ENCODE measurements at places on chromosomes 2 and 18.

- no peak for DNase-seq
These were observed 20.5 kb downstream of the PCARE start for GRCh38 chr2:29053670-29054400.

DNA sequence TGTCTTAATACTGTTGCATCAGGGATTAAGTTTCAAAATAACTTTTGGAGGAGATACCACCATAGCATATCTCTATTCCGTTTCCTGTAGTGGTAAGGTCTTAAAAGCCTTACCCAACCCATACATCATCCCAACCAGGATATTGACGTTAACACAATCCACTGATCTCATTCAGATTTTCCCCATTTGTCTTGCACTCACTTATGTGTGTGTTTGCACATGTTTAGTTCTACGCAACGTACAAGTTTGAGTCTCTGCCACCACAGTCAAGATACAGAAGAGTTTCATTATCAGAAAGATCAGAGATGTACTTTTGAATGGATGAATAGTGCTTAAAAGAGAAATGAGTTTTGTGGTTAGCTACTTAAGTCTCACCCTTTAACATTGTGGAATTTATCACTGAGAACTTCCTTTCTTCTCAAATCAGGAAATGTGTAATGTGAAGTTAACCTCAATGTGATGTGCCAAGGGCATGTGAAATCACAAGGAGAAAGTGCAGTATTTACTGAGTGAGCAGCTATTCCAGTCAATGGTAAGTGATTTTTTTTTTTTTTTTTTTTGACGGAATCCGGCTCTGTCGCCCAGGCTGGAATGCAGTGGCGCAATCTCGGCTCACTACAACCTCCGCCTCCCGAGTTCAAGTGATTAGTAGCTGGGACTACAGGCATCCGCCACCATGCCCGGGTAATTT, 69.2 kb upstream of the EPHA4 start:
- DNase-seq: peak; percentile 62

GRCh38 chr2:15116830-15117229, 444.3 kb downstream of the NBAS start:
- no peak for DNase-seq

GRCh38 chr2:44805401-44806235, 135.9 kb upstream of the SIX3 start:
- no peak for DNase-seq

GRCh38 chr2:181552808-181553207, 95.6 kb downstream of the ITGA4 start:
- DNase-seq: no peak

GRCh38 chr18:74271635-74272034, 20.1 kb downstream of the CYB5A start:
- DNase-seq: no peak

DNA sequence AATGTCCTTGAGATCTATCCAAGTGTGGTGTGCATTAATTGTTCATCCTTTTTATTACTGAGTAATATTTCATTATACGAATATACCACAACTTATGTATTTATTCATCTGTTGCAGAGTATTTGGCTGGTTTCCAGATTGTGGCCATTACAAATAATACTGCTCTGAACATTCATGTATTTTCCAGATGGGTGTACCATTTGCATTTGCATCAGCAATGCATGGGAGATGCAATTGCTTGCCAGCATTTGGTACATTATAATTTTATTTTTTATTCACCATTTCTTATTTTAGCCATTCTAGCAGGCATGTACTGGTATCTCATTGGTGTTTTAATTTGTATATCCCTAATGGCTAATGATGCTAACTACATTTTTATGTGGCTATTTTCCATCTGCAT, 162.4 kb downstream of the SCG2 start:
- no peak for DNase-seq

DNA sequence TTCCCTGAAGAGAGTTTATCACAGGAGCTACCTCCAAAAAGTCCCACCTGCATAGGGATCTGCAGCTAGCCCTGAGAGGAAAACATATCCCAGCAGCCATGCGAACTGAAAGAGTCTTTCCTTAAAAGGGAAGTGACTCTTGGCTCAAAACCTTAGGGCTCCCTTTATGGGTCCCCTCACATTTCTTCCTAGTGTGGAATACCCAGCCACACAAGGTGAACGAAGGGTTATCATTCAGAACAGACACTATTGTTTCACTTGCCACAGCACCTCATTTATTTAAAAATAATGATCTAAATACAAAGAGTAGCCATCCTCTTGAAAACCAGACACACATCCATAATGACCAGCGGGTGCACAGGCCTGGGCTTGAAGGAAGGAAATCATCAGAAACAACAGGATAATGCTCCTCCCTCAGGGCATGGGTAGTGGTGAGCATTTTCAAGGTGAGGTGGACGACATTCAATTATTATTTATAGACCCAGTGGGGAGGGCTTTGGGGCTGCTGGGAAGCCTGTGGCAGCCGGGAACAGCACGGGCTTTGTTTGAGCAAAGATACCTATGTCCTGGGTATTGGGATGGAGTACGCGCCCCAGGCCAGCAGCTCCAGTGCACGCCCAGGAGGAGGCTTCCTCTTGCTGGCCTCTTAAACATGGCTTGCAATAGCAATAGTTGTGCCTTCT, 119.0 kb upstream of the ITGA6 start:
- no peak for DNase-seq

GRCh38 chr2:144083211-144083610, 436.7 kb downstream of the ZEB2 start:
- DNase-seq: no peak

DNA sequence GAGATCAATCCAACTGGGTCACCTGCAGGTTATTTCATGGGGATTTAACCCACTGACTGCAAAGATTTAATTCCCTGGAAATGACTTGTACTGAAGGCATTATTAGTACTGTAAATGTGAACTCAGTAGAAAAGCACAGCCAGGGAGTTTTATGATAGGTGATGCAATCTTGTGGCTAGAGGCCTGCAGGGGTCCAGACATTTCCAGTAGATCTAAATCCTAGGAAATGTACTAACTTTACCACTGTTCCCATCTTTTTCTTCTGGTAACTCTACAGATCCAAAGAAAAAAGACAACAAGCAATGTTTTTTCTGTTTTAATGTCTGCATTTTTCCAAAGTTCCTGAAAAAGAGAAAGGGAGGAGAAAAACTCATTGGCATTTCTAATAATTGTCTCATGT, 500.1 kb downstream of the ARHGAP15 start:
- no peak for DNase-seq

GRCh38 chr2:95305380-95306061, 8.4 kb downstream of the KCNIP3 start:
- DNase-seq: no peak

DNA sequence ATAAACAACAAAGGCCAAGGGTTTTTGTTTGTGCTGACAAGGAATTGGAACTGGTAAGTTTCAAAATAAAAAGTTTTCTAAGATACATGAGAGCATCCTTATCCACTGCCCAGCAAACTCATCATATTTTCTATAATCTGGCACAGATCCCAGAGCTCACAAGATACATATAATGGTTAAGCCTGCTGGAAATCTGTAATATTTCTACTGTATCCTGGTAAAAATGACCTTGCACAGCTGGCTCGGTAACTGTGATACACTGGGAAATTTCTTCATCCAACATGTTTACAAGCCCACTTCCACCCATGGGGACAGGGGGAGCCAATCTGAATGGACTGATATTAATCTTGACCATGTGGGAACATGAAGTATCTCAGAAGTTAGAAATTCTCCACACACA, 425.4 kb upstream of the MMADHC start:
- DNase-seq: no peak

DNA sequence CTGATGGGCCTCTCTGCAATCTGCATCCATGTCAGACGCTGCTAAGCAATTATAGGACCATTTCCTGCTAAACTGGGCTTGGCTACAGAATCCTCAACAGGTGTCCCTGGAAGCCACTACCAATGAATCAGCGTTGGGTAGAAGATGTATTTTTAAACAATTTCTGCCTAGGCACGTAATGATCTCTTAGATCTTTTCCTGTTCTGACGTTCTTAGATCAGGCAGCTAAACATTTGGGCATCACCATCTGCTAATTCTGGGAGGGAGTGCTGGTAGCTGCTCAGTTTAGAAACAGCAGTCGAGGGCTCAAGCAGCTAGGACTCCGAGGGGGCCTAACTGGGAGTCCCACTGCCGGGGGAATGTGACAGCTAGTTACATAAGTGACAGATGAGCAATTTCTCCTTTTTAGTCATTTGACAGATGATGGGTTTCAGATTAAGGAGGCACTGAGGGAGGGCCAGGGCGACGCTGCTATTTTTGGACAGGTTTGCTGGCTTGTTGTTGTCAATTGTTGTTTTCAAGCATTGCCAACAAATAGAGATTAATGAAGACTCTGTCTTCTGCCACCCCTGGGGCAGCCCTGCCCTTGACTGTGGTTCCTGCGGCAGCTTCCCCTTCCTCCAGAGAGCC, 92.7 kb downstream of the MRO start:
- peak; percentile 45 for DNase-seq

GRCh38 chr2:155442755-155443372, 744.4 kb downstream of the KCNJ3 start:
- no peak for DNase-seq

- no peak for DNase-seq
These were observed 674 bp downstream of the NCAPH start for GRCh38 chr2:96336104-96336775.

- DNase-seq: no peak
These were observed 36.2 kb downstream of the PTPN18 start for GRCh38 chr2:130391872-130392670.

GRCh38 chr2:158381205-158381604, 75.3 kb downstream of the CCDC148 start:
- no peak for DNase-seq

GRCh38 chr2:219624565-219624964, 2.9 kb upstream of the SLC4A3 start:
- no peak for DNase-seq

DNA sequence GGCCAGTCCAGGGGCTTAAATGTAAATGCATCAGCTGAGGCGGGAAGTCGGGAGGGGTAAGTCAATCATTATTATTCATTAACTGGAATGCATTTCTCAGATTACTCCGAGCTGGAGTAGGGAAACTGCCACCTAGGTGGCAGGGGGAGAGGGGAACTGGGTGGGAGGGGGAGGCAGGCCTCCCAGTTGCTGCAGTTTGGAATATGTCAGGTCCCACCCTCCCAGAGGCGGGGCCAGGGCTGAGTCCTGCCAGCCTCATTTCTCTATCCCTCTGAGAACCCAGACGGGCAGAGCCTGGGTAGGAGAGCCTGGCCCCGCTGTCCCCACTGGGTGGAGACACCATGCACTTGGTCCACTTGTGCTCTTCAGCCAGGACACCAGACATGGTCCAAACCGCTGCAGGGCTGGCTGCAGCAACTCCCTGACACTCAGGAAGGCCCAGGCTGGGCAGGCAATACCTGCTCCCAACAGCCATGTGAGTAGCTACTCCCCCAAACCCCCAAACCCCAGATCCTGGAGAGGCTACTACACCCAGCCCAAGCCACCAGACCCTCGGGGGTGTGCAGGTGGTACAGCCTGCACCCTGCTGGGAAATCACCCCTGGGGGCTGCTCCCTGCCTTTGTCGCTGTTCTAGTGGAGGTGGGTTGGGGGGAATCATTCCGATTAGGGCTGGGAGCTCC, at the start of gene GPBAR1:
TSS of gene GPBAR1 (plus strand) at position 274 of the 681 bp plus-strand sequence. CDS start 1,710 bp downstream, outside the sequence.
- DNase-seq: no peak

GRCh38 chr2:241673797-241674725, 12.6 kb downstream of the DTYMK start:
- no peak for DNase-seq

DNA sequence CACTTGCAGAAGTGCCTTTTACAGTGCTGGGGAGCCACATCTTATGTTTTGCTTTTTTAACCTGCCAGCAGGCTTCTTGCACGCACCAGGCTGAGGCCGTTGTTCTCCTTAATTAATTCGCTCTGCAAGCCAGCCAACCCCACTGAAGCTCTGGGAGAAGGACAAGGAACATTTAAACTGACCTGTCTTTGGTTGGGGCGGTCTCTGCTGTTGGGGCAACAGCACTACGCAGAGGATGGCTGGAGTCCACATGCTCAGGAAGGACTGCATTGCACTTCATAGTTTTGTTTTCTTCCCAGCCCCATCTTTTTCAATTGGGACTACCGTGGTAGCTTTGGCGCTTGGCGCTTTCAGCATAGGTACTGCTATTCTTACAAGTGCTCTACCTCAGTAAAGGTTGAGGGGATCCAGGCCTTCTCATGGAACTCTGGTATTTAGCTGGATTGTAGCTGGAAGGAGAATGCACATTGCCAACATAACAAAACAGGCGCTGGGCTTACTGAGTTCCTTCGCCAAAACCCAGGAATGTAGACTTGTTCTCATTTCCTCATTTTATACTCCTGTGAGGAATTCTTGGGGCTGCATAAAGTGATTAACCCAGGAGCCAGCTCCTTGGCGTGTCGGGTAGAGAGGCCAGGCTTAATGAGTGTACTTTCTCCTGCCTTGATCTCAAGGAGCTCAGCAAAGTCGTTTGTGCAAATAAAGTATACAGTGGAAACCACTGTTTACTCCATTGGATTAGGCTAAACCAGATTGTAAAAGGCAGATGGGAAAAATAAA, 146.2 kb downstream of the PRKCE start:
- DNase-seq: no peak
